GM23248 (cell line): ENCODE measurements at places on chromosomes 4 and X. TPM values are rescaled to one million over a fixed set of nuclear protein-coding genes. Genes with fewer than 3 reads are reported as not detected.

DNA sequence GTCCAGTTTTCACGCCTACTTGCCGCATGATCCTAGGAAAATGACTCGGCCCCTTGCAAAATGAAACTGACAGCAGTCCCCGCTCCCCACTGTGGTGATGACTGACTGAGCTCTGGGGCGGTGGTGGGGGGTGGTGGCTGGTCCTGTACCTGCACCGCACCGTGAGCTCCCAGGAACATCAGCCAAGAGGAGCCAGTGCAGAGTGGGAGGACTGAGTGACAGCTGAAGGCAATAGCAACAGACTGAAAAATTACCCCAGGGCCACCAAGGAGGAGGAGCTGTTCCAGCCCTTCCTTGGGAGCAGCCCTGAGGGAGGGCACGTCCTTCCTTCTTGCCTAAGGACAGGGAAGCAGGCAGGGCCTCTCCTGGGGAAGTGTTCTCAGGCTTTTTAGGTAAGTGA is 2.4 kb upstream of the C4orf50 start:
- H3K27ac ChIP-seq, result no peak overlapping the region
- DNase-seq, result no peak
- H3K27me3 ChIP-seq, result no peaks in the 10 kb centered on the region; the same call in 1 of the 2 replicates
- no peak overlapping the region for H3K4me3 ChIP-seq

GRCh38 chr4:28351826-28352225 is 1491.2 kb downstream of the STIM2 start:
- H3K27ac ChIP-seq, result no peak overlapping the region
- peaks cover 24% of the 10 kb centered on the region for H3K4me1 ChIP-seq
- no peaks in the 10 kb centered on the region for H3K36me3 ChIP-seq
- DNase-seq, result no peak
- no peaks in the 10 kb centered on the region for H3K27me3 ChIP-seq

DNA sequence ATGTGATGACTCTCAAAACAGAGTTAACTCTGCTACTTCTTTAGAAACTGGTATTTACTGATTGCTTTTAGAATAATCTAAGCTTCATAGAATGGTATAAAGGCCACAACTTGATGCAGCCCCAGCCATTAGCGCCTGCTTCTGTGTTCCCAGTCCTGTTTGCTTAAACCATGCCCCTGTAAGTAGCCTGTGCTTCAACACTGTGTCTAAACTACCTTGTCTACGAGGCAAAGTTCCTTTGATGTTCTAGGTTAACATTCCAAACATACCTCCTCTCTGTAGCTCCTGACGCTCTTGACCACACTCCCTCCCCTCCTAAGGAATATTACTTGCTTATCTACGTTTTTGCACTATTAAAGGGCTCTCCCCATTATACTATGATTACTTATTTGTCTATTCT is 352.5 kb upstream of the ADGRL3 start:
- no peaks in the 10 kb centered on the region for H3K4me1 ChIP-seq
- no peak overlapping the region for H3K27ac ChIP-seq
- no peak overlapping the region for H3K4me3 ChIP-seq

GRCh38 chrX:119266364-119266995 is 30.4 kb downstream of the PGRMC1 start:
- H3K27me3 ChIP-seq, result no peaks in the 10 kb centered on the region
- H3K4me1 ChIP-seq, result no peaks in the 10 kb centered on the region
- no peak overlapping the region for H3K27ac ChIP-seq
- peak; percentile 49 for DNase-seq

DCAF4L1 gene
- 0.13 TPM in 1 of 2 replicates, not detected in the other for total RNA-seq

TRIM61 gene
- not detected in 2 replicates for total RNA-seq

RAB33A gene
- total RNA-seq, result 3.3 and 5.8 TPM in 2 replicates

ACE2 gene
- not detected in 2 replicates for total RNA-seq

NAP1L3 gene
- total RNA-seq, result 11.0 and 13.0 TPM in 2 replicates
